ENCODE measurements at places on chromosomes 3 and 15.

- no peak for DNase-seq
These were observed 166.2 kb downstream of the CHDH start for GRCh38 chr3:53680028-53680427.

GRCh38 chr3:171862993-171863521 is 19.9 kb downstream of the TMEM212 start:
- no peak for DNase-seq

GRCh38 chr3:126704494-126705214 is 614 bp downstream of the CHCHD6 start:
- peak; percentile 39 for DNase-seq

DNA sequence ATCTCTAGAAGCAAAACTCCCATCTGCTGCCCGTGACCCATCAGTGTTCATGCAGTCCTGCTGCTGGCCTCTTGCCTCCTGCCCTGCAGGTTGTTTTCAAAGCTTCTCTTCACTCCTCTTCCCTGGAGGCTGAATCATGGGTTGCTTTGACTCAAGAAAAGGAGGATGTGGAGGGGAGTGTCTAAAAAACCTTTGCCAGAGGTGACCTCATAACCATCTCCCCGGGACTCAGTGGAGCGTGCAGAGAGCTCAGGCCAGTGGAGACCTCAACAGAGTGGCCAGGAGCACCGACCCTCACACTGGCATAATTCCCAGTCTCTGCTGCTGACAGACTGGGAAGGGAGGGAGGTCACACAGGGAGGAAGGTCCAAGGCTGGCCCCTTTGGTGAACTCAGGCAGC is 60.9 kb upstream of the ITGA11 start:
- DNase-seq: peak; percentile 55

DNA sequence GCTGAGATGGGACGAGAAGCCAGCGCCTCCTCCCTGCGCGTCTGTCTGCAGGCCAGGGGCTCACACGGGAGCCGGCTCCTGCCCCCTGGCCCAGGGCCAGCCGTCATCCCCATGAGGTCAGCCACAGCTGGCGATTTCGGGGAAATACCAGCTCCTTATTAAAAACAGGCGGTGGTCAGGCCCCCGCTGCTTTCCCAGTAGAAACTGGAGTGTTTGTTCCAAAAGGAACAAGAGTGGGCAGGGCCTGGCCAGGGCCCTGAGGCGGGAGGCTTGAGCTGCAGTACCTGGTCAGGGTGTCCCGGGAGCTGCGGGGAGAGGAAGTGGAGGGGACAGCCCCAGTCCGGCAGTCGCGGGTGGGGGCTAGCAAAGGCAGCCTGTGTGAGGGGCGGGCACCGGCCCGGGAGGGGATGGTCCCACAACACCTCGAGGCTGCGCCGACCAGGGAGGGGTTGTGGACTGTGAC is 17.8 kb downstream of the MYL3 start:
- peak; percentile 88 for DNase-seq

DNA sequence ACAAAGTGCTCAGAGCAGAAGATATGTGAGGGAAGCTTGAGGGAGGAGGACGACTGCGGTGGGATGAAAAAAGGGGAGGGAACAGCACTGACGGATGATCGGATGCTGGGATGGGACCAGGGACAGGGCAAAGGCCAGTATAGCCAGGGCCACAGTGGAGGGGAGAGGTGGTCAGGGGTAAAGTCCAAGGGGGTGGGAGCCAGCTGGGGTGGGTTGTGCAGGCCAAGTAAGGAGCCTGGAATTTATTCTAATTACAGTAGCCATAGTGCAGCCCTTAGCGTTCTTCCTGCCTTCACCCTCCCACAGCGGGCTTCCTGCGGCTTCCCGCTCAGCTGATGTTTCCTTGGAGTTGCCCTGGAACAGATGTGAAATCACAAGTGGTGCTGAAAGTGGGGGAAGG is 7.6 kb upstream of the APEH start:
- peak; percentile 40 for DNase-seq

- DNase-seq: no peak
These were observed 10.4 kb upstream of the TMEM202 start for GRCh38 chr15:72387741-72388140.

DNA sequence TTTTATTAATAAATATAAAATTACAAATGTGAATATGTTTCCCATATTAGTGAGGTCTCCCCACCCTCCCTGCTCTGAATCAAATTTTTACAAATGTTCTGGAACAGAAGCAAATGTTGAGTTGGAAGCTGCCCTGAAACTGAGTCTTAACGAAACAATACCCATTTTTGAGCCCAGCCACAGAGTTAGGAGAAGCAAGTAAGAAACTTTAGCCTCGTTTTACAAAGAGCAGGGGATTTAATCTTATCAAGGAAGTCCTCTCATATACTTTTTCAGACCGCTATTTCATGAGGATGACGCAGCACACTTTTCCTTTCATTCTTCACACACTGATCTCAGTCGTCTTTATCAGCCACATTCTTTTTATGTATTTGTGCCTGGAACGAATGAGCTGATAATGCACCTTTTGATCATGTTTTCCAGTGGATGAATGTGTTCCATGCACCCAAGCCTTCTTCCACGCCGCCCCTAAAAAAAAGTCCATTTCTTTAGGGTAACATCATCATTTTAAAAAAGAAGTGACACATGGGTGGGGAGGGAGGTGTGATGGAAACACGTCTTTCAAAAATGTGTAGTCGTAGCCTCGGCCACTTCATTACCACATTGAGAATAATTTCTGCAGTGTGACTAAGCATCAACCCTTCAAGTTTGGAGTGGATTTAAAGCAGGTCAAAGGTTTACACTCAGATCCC is 48.1 kb downstream of the SETMAR start:
- peak; percentile 45 for DNase-seq
